ENCODE measurements at places on chromosomes 2 and 18.

DNA sequence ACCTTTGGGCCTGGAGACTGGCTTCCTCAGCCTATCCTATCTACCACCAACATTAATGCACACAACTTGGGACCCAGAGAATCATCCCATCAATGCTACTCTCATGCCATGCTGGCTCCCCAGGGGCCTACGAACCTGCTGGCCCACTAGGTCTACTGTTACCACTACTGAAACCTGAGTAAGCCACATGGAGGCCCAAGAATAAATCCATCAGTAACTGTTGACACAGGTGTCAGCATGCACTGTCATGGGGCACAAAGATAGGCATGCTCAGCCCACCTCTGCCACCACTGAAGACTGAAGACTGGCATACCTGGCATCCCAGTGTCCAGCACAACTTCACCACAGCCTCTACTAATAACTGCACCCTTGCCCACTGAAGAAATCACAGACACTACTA, 71.1 kb upstream of the ACVR1C start:
- no peak for DNase-seq

DNA sequence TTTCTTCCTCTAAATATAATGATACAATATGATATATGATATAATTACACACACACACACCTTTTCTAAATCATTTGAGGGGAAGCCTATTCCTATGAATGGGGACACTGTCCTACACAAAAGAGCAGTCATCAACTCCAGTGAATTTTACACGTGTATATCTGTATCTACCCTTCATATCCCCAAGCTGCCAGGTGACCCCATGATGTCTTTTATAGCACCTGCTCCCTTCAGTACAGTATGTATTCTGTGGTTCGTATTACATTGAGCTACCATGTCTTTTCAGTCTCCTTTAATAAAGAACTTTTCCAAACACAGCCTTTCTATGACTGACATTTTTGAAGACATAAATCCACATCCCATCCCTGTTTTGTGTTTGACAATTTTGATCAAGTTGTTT, 19.0 kb downstream of the TBC1D8 start:
- DNase-seq = no peak

DNA sequence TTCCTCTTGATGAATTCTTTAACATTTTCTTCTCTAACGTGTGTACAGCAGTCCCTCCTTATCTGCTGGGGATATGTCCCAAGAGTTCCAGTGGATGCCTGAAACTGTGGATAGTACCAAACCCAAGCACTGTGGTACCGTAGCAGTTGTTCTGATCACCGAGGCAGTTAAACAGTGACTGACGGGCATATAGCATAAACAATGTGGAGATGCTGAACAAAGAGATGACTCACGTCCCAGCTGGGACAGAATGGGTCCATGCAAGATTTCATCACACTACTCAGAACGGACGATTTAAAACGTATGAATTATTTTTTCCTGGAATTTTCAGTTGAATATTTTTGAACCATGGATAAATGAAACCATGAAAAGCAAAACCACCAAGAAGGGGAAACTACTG, 54.5 kb upstream of the SPAG16 start:
- DNase-seq = no peak

- DNase-seq = no peak
These were observed 190.0 kb downstream of the ZBTB7C start for GRCh38 chr18:48219037-48219809.

GRCh38 chr2:204321910-204322751, 223.1 kb upstream of the PARD3B start:
- no peak for DNase-seq

DNA sequence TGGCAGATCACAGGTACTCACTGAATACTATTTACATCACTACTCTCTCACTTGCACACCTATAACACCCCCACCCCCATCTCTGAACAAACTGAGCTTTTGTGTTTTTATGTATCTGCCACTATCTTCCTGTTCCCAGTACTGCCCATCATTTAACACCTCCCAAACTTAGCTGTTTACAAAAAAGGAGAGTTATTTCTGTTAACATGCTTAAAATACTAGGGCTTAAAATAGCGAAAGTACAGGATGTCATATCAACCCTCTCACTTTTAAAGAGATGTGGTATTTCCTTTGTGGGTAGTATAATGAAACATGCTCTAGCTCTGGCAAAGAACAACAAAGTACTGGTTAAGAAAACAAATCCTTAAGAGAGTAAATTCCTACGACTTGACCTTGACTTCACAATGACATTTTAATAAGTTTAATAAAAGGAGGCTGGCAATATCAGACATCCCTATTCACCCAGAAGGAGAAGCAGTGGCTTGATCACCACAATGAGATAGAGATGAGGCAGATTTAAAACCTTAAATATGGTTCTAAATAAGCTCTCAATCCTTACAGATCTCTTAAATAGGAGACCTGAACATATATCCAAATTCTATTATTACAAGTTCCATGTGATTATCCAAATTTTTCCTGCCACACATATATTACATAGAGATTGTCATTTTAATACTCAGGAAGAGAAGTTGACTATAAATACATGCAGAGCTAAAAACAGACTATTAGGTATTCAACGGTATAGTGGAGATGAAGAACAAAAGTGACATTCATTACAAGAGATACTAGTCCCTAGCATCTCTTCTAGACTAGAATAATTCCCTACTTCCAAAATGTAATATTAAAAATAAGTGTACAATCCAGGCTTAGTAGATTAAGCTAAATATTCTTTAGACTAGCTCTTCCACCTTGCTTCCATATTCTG, 36.9 kb downstream of the TRAK2 start:
- DNase-seq = no peak

DNA sequence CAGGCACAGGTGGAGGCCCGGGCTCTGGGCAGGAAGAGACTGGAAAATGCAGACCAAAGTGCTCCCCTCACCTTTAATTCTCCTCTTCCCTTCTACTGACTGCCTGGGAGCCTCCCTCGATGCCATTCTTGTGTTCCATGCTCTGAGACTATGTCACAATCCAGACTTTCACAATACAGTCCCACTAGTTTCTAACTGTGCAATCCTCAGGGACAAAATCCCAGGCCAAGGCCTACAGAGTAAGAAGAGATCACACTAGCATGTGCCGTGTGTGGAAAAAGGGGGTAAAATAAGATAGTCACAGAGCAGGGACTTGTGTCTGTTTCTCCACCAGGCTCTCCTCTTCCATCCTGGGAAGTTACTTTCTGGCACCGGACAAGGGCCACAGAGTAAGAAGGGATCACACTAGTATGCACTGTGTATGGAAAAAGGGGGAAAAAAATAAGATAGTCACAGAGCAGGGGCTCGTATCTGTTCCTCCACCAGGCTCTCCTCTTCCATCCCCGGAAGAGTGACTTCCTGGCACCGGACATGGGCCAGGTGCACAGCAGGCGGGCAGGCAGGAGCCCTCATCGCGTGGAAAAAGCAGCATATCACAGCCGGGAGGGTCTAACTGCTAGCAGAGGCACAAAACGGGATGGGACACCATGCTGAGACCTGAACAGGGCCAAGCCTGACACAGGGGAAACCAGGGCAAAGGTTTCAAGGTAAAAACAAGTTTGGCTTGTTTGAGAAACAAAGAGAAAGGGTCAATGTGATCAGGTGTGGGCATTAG, 9.6 kb downstream of the CYB5A start:
- DNase-seq = no peak

DNA sequence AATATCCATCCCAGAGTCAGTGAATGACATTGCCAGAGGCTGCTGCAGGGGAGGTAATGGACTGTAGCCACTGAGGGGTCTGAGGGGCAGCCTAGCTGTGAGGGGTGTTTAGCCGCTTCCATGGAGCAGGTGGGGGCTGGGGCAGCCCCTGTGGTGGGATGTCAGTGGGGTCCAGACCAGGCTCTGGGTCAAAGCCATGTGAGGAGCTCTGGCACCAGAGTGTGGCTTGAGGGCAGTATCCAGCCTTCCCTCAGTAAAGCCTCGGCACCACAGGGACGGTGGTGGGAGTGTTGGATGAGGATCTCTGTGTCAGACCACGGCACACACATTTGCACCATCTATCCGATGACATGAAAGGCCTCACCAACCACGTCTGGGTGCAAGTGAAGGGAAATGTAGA, 85.0 kb downstream of the INHBB start:
- no peak for DNase-seq

DNA sequence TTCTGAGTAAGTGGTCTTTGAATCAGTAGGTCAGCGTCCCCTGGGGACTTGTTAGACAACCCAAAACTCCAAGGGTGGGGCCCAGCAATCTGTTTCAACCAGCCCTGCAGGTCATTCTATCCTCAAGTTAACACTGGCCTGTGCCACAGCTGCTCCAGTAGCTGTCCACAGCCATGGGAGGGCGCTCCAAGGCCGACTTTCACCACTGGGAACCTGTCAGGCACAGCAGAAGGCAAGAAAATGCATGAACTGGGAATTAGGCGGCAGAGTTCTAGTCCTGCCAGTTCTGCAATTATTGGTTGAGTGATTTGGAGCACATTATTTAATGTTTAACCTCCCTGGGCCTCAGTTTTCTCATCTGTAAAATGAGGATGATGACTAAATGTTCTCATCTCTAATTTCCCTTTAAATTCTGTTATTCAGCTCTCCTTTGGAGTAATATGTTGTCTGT, 17.4 kb upstream of the MRPL33 start:
- no peak for DNase-seq

- DNase-seq = no peak
These were observed 757.7 kb downstream of the KCNJ3 start for GRCh38 chr2:155456222-155456621.

DNA sequence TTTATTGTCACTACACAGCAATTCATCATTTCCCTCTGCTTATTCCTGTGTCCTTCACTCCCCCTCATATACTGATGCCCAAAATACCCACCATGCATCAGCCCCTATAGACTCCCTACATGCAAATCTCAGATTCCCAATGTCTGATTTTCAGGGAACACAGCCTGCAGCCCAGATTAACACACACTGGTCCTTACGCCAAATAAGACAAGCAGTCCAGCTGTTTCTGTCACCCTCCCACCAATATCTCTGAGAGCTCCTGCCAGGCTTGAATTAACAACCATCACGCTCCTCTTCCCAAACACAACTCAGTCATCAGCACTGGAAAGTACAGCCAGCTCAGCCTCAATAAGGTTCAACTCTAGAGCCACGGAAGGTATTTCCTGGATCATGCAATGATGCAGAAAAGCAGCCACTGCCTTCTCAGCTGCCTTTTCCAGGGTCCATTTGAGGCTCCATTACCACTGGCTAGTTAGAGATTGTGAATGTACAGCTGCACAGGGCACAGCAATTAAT, 39.0 kb upstream of the SLC35F5 start:
- no peak for DNase-seq

DNA sequence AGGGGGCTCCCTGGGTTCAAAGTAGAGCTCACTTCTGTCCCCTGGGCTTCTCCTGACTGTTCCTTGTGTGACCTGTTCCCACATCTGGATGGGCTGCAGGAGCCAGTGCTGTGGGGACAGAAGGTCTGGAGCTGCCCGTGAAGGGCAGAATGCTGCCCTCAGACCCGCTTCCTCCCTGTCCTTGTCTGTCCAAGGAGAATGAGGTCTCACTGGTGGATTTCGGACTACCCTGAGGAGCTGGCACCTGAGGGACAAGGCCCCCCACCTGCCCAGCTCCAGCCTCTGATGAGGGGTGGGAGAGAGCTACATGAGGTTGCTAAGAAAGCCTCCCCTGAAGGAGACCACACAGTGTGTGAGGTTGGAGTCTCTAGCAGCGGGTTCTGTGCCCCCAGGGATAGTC, 15.5 kb downstream of the EMX1 start:
- DNase-seq = no peak

- no peak for DNase-seq
These were observed 809.8 kb upstream of the SOX11 start for GRCh38 chr2:4882421-4882820.

GRCh38 chr2:172999641-173000386, 75.8 kb upstream of the MAP3K20 start:
- no peak for DNase-seq

All from GOT3 (cell line).